Calu3 (cell line): ENCODE measurements at places on chromosomes 16 and 17. TPM values are rescaled to one million over a fixed set of nuclear protein-coding genes. Genes with fewer than 3 reads are reported as not detected.

DNA sequence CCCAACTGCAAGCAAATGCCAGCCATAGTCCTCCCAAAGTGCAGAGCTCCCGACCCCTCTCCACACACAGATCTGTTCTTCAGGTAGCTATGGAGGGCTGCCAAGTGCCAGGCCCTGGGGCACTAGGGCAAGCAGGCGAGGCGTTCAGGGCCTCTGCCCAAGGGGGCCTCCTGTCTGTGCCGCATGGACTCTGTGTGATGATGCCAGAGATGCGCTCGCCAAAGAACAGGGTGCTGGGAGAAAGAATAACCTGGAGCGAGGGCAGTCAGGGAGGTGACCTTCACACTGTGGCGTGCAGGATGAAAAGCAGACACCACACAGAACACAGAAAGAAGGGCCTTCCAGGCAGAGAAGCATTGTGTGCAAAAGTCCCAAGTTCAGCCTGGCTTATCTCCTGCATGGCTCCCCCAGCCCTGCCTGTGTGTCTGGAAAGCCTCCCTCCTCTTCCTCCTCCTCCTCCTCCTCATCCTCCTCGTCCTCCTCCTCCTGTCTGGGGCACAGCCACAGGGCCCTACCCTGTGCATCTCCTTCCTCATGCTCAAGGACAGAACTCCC is 44.2 kb downstream of the PEMT start:
- H3K4me3 ChIP-seq, result no peak overlapping the region
- no peaks in the 10 kb centered on the region for H3K36me3 ChIP-seq
- H3K27ac ChIP-seq, result no peak overlapping the region
- H3K27me3 ChIP-seq, result no peaks in the 10 kb centered on the region
- DNase-seq, result no peak
- no peaks in the 10 kb centered on the region for H3K4me1 ChIP-seq

DNA sequence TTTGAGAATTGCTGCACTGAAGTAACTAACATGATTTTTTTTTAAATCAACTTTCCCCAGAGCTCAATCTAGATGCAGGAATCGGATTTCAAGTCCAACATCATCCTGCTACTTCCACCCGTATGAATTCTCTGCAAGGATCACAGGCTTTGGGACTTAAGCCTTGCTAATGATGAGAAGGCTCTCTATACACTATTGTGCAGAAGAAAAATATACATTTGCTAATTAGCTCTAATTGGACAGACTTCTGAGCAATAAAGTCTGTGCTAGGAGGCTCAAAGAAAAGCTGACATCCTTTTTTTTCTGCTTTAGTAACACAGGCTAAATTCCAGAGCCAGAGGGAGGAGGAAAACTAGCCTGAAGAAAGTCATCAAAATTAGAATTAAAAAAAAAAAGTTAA is 433.6 kb downstream of the PMP22 start:
- no peak overlapping the region for H3K4me3 ChIP-seq
- H3K27ac ChIP-seq, result no peak overlapping the region
- H3K27me3 ChIP-seq, result no peaks in the 10 kb centered on the region
- no peaks in the 10 kb centered on the region for H3K4me1 ChIP-seq

- no peak for DNase-seq
- H3K27ac ChIP-seq, result no peak overlapping the region
- no peak overlapping the region for H3K4me3 ChIP-seq
- H3K27me3 ChIP-seq, result no peaks in the 10 kb centered on the region
- no peaks in the 10 kb centered on the region for H3K36me3 ChIP-seq
Measured at GRCh38 chr17:29655323-29655722, 32.6 kb upstream of the CORO6 start.

GRCh38 chr17:43983515-43984411 is 20.7 kb upstream of the NAGS start:
- no peaks in the 10 kb centered on the region for H3K4me1 ChIP-seq
- peak; percentile 42 for DNase-seq
- H3K27ac ChIP-seq, result no peak overlapping the region
- H3K4me3 ChIP-seq, result peak overlapping the region; percentile 46
- no peaks in the 10 kb centered on the region for H3K36me3 ChIP-seq

DNA sequence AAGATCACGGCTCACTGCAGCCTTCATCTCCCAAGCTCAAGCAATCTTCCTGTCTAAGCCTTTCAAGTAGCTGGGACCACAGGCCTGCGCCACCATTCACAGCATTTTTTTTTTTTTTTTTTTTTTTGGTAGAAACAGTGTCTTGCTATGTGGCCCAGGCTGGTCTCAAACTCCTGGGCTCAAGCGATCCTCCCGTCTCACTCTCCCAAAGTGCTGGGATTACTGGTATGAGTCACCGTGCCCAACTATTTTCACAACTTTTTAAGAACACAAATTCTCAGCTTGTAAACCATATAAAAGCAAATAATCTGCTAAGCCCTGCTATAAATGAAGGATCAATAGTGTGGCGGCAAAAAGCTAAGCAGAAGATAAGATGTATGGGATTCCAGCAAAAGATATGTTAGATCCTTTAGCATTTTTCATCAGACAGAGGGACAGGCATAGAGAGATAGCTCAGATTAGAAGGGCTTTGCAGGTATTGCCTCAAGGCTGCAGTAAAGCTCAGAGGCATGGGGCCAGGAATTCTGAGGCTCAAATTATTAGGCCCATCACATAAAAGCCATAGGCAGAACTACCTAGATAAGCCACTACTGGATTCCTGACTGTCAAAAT is 55.1 kb downstream of the EMP2 start:
- H3K27me3 ChIP-seq, result no peaks in the 10 kb centered on the region
- no peak overlapping the region for H3K4me3 ChIP-seq
- H3K4me1 ChIP-seq, result peaks cover 5% of the 10 kb centered on the region
- peaks cover 10% of the 10 kb centered on the region for H3K36me3 ChIP-seq
- no peak for DNase-seq

- peaks cover 29% of the 10 kb centered on the region for H3K4me1 ChIP-seq
- DNase-seq, result no peak
- H3K36me3 ChIP-seq, result peaks cover 74% of the 10 kb centered on the region
- no peaks in the 10 kb centered on the region for H3K27me3 ChIP-seq
Measured at GRCh38 chr16:78444-79150, 572 bp downstream of the MPG start.

- H3K4me3 ChIP-seq, result no peak overlapping the region
- peaks cover 13% of the 10 kb centered on the region for H3K4me1 ChIP-seq
- H3K36me3 ChIP-seq, result peaks cover 3% of the 10 kb centered on the region
Measured at GRCh38 chr16:81136390-81137335, 40.5 kb upstream of the GCSH start.

DNA sequence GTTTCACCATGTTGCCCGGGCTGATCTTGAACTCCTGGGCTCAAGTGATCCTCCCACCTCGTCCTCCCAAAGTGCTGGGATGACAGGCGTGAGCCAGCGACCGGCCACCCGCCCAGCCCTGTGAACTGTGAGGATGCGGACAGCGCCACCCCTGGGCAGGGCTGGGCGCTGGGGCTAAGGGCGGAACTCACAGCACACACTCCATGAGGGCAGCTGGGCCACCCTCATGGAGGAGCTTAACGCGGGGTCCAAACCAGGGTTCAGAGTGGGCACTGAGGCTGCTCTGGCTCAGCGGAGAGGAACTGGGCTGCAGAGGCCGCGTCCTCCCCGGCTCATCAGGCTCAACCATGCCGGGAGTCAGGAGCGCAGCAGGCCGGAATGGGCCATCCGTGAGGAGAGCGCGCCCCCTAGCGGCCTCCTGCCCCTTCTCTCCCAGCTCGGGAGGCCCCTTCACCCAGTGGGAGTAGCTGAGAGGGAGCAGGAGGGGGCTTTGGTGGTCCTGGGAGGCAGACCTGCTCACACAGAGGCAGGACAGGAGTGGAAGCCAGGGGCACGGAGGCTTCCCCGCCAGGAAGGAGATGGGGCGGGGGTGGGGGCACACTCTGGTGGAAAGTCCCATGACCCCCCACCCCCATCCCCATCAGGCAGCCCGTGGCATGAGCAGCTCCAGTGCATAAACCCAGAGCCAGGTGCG is 13.8 kb downstream of the CORO7 start:
- no peak overlapping the region for H3K27ac ChIP-seq
- no peak overlapping the region for H3K4me3 ChIP-seq
- peak; percentile 92 for DNase-seq
- no peaks in the 10 kb centered on the region for H3K4me1 ChIP-seq
- no peaks in the 10 kb centered on the region for H3K27me3 ChIP-seq
- H3K36me3 ChIP-seq, result peaks cover 36% of the 10 kb centered on the region

DNA sequence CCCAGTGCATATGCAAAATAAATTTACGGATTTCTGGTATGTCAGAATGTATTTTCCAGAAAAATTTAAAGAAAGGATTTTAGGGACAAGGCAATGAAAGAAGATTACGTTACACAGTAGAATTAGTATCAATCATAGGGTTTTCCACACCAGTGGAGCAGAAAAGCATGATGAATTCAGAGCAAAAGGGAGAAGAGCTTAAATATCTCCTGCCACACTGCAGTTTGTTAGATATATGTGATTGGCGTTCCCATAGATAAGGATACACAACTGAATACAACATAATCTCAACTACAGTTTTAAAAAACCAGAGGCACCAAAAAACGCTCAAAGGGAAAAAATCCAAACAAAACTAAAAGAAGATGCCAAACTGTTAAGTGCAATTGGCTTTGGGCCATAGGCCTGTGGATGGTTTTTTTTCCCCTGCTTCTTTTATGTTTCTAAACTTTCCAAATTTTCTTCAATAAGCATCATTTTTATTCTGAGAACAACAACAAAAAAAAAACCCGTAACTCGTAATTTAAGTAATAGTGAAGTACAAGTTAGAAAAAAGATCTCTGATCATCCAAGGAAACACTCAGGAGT is 22.3 kb downstream of the MARF1 start:
- peaks cover 30% of the 10 kb centered on the region for H3K36me3 ChIP-seq
- no peaks in the 10 kb centered on the region for H3K4me1 ChIP-seq
- DNase-seq, result no peak

- H3K4me1 ChIP-seq, result no peaks in the 10 kb centered on the region
- no peak overlapping the region for H3K4me3 ChIP-seq
- no peak for DNase-seq
Measured at GRCh38 chr16:84303023-84303422, 8.3 kb downstream of the WFDC1 start.

GRCh38 chr17:60676758-60677307 is 818 bp upstream of the BCAS3 start:
- H3K27ac ChIP-seq, result peak overlapping the region; percentile 72
- H3K27me3 ChIP-seq, result no peaks in the 10 kb centered on the region
- H3K36me3 ChIP-seq, result peaks cover 12% of the 10 kb centered on the region
- DNase-seq, result no peak
- peak overlapping the region; percentile 99 for H3K4me3 ChIP-seq

DNA sequence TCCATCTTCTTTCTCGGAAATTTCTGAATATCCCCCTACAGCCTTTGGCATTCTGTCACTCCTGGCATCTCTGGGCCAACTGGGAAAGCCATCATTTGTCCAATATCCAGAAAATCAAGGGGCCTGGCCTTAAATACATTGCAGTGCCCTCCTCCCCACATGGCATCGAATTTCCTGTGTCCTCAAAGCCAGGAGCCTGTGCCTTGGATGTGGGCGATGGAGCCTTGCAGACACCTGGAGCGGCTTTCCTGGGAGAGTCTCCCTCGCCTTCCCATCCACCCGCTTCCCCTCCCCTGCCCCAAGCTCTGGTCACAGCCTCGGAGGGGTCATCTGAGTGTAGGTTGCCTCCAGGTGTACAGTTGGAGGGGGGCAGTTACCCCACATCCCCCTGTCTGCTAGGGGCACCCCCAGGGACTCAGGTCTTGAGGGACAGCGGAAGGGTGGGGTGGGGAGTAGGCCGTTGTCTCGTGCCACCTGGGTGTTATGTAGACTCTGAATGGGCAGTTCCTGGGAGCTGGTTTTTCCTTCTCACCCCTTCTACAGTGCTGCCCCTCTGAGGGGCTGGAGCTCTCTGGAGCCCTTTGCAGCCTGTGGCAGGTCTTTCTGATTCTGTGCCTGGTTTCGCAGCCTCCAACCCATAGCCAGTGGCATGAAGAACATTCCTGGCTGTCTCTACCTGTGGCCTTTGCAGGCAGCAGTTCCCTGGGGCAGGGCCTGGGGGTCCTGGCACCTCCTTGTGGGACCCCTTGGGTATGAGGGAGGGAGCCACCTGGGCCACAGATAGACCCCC is 239.8 kb downstream of the SEC14L1 start:
- DNase-seq, result no peak
- H3K27me3 ChIP-seq, result no peaks in the 10 kb centered on the region
- H3K4me1 ChIP-seq, result peaks cover 22% of the 10 kb centered on the region

- no peak overlapping the region for H3K27ac ChIP-seq
- no peaks in the 10 kb centered on the region for H3K27me3 ChIP-seq
- peaks cover 11% of the 10 kb centered on the region for H3K36me3 ChIP-seq
- no peak for DNase-seq
- H3K4me1 ChIP-seq, result peaks cover 9% of the 10 kb centered on the region
Measured at GRCh38 chr16:75501359-75501758, 6.1 kb upstream of the CHST6 start.

DNA sequence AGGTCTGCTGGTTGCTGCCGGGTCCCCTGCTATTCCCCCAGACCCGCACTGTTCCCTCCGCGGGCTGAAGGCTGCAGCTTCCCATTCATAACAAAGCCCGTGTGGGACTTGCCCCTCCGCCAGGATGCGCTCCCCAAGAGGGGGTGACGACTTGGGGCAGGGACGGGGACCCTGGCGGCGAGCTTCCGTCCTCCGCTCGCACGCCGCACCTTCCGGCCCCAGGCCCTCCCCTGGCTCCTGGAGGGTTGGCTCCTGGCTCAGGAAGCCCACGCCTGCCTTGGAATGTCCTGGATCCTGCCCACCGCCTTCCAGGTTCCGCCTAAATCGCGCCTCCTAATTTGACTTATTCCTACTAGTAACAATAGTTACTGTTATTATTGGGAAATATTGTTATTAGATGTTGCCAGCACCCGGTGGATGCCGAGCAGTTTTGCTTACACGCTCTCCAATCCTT is 1.1 kb upstream of the TFAP4 start:
- peaks cover 41% of the 10 kb centered on the region for H3K36me3 ChIP-seq
- peak overlapping the region; percentile 92 for H3K27ac ChIP-seq
- H3K4me3 ChIP-seq, result peak overlapping the region; percentile 83
- H3K27me3 ChIP-seq, result no peaks in the 10 kb centered on the region
- H3K4me1 ChIP-seq, result no peaks in the 10 kb centered on the region

DNA sequence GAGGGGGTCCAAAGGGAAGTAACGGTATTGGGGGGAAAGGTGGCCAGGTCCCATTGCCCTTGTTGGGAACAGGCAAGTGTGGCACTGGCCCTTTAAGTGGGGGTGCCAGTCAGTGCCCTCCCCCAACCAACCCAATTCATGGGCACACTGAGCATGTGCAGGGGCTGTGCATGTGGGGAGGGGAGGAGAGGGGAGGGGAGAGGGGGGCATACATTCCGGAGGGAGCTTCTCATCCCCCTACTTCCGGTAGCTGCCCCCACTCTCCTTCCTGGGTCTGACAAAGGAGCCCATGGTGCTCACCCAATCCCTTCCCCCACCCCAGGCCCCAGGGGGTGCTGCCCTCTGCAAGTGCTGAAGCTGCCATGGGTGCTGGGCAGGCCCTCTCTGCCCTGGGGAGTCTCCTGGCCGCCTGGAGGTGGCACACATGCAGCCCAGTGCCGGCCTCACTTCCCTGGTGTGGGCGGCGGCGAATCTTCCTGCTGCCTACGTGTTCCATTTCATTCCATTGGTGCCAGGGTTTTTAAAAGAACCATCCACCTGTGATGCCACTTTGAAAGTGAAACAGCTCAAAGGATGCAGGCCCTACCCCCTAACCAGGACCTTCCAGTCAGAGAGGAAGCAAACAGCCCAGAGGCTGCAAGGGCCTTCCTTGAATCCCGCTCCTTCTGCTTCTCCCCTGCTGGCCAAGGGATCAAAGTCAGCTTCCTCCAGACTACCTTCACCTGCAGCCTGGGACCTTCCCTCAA is 11.0 kb downstream of the HEXIM2 start:
- peak overlapping the region; percentile 63 for H3K4me3 ChIP-seq
- H3K36me3 ChIP-seq, result peaks cover 49% of the 10 kb centered on the region
- H3K27ac ChIP-seq, result peak overlapping the region; percentile 96
- DNase-seq, result peak; percentile 99
- H3K4me1 ChIP-seq, result peaks cover 62% of the 10 kb centered on the region

The DNAI2 gene
- total RNA-seq, result not detected in 2 replicates

The SLC22A31 gene
- total RNA-seq, result 0.52 and 2.0 TPM in 2 replicates

The NFATC2IP gene
- total RNA-seq, result 91.0 and 92.3 TPM in 2 replicates

The TPSD1 gene
- not detected in 2 replicates for total RNA-seq

The SYT17 gene
- total RNA-seq, result 10.6 and 16.6 TPM in 2 replicates

The FOXO3B gene
- total RNA-seq, result 2.3 and 3.2 TPM in 2 replicates
